C1 segment of cervical spinal cord (tissue), 14 donors: ENCODE measurements at places on chromosomes 16 and 17.
A peak's percentile ranks its signal among the peaks of the same experiment; 100 is the strongest.

DNA sequence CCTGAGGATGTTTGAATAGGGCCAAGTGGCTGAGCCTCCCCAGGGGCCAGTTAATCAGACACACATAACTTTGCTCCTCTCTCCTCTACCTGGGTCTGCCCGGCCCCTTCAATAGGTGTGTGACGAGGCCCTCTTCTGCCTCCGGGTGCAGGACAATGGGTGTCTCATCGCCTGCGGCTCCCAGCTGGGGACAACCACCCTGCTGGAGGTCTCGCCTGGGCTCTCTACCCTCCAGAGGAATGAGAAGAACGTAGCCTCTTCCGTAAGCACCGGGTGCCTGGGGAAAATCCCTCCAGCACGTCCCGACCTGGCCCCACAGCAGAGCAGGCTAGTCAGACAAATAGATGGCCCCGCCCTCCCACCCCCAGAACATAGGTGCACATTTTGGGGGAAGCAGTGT lies 16.1 kb upstream of the KIF19 start:
- no peak for DNase-seq

- no peak for DNase-seq
These were observed at the start of gene TMEM100 for GRCh38 chr17:55722742-55723487. TMEM100 (minus strand) TSS chr17:55722864; CDS start chr17:55721070, 1,794 bp downstream.

GRCh38 chr17:40338058-40338457 lies 26.5 kb downstream of the GJD3 start:
- no peak for DNase-seq

- DNase-seq, result no peak
These were observed at the start of gene PIGQ for GRCh38 chr16:569445-570254. PIGQ (plus strand) TSS chr16:569968; CDS start chr16:574075, 4,107 bp downstream.

DNA sequence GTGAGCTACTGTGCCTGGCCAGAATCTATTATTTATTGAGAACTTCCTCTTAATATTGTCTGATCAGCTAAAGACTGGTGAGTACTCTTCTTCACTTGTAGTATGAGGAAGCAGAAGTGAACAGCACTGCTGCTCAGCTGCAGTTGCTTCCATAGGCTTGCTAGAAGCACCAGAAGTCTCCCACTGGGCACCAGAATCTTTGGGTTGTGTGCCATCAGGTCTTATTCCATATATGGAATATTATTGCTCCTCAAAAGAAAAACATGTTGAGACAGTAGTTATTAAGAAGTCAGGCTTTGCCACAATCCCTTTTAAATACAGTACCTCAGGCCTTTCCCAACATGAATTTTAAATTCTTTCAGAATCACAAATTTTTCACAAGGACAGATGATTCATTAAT lies 17.2 kb downstream of the SNTB2 start:
- no peak for DNase-seq

- no peak for DNase-seq
These were observed 31.2 kb downstream of the CDH3 start for GRCh38 chr16:68676113-68676860.

DNA sequence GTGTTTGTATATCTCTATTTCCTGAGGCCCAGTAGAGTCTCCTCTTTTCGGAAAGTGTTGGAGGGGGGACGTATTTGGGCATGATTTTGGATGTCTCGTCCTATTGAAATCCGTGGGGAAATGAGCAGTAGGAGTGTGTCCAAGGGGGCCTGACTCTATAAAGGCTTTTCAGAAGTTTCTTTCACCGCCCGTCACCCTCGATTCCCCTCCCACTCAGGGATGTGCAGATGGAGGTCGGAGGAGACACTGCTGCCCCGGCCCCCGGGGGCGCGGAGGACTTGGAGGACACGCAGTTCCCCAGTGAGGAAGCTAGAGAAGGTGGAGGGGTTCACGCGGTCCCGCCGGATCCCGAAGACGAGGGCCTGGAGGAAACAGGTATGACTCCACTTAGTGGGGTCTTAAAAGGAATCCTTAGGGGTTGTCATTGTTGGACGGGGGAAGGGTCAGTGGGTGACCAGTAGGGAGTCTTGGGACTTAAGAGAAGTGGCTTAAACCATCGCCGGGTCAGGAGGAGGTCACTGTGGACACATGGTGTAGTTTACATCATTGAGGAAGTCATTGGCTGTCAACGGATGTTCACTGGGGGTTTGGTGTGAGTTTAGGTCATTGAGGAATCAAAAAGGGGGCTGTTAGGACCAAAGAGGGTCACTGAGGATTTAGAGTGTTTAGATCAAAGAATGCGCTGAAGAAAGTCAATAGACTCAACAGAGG lies 424 bp downstream of the MON1B start:
- no peak for DNase-seq

DNA sequence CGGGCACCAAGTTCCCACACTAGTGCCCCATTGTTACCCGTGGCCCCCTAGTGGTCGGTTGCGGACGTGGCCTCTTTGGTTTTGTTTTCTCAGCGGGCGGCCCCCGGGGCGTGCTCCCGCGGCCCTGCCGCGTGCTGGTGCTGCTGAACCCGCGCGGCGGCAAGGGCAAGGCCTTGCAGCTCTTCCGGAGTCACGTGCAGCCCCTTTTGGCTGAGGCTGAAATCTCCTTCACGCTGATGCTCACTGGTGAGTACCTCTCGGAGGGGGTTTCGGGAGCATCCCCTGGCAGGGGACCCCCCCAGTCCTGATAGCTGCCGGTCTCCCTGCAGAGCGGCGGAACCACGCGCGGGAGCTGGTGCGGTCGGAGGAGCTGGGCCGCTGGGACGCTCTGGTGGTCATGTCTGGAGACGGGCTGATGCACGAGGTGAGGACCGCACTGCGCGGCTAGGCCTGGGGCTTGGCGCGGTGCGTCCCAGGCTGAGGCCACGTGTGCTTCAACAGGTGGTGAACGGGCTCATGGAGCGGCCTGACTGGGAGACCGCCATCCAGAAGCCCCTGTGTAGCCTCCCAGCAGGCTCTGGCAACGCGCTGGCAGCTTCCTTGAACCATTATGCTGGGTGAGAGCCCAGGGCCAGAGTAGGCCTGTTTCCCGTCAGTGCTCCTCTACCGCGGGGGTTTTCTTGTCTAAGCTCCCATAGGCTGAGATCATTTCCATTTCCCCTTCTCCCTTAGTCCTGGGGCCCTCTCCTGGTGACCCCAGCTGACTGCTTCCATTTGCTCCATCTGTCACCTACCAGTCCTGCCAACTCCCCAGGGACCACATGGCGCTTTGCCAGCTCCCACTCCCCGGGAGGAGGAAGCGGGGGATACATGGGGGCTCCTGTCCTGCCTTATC lies 1.7 kb downstream of the SPHK1 start:
- peak; percentile 21 for DNase-seq

DNA sequence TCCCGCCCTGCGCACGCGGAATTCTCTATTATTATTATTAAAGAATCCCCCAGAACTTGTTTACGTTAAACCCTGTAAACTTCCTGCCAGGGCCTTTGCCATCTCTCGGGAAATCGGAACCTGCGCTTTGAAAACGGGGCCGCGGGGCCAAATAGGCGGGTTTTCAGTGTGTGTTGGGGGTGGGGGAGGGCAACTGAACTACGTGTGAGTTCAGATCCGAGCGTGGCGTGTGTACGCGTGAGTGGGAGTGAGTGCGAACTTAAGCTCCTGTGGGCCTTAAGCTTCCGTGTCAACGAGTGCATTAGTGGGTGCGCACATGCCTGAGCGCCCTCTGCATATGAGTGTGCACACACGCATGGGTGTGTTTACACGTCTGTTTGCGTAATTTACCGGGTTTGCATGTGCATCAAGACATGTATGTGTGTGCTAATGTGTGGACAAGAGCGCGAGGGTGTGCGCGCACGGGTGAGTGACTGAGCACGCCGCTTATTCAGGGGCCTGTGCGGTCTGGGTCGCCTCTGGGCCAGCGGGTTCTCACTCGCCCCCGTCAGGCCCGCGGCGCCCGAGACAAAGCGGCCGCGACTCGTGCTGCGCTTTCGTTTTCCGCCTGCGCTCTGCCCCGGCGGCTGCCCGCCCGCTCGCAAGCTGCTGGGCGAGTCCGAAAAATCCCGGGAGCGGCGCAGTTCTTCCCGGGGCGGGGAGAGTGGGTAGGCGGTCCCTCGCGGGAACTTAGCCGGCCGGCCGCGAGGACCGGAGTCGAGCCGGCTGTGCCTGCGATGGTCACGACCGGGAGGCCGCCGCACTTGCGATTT lies 1.2 kb upstream of the FOXF1 start:
- DNase-seq, result no peak

GRCh38 chr17:36463916-36464764 lies 22.3 kb upstream of the ZNHIT3 start:
- DNase-seq, result no peak

DNA sequence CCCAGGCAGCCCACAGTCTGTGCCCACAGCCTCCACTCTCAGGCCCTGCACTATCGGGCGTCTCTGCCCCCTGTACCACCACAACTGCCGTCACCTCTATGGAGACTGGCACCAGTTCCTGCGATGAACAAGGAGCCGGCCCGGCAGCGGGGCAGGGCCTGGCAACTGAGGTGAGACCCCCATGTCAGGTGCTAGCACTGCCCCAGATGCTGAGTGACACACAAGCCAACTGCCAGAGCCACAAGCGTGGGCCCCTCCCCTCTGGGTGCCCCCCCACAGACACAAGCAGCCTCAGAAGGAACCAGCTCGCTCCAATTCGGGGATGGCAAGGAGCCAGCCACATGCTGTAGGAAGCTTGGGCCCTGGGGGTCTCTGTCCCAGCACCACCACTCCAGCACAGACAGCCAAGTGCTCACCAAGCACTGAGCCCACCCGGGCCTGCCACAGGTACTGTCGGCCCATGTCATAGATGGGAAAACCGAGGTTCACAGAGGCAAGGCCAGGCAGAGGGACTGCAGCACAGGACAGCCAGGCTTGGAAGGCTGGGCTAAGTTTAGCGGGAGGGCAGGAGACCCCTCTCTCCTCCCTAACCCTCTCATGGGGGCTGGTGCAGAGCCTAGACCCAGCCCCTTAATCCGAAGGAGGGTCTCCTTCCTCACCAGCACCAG lies 1.5 kb upstream of the PVALEF start:
- no peak for DNase-seq

DNA sequence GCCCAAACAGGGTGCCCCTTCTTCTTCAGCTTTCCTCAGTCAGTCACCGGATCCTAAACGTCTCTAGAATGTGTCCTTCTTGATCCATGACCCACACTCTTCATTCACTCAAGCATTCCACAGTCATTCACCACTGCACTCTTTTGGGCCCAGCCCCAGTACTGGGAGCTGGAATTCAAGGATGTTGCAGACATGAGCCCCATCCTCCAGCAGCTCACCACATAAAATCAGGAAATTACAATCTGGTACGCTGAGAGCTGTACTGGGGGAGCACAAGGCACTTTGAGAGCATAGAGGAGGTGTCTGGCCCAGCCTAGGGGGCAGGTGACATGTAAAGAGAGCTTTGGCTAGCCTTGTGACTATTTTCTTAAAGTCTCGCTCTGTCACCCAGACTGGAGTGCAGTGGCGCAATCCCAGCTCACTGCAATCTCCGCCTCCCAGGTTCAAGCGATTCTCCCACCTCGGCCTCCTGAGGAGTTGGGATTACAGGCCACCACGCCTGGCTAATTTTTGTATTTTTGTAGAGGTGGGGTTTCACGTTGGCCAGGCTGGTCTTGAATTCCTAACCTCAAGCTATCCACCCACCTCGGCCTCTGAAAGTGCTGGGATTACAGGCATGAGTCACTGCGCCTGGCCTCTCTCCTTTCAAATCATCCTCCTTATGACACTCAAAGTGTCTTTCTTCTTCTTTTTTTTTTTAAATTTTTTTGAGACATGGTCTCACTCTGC lies 18.7 kb downstream of the CES4A start:
- DNase-seq, result no peak

- no peak for DNase-seq
These were observed 290.0 kb downstream of the HAPSTR1 start for GRCh38 chr16:9381399-9381798.
